ENCODE measurements at places on chromosomes 5 and 9.

DNA sequence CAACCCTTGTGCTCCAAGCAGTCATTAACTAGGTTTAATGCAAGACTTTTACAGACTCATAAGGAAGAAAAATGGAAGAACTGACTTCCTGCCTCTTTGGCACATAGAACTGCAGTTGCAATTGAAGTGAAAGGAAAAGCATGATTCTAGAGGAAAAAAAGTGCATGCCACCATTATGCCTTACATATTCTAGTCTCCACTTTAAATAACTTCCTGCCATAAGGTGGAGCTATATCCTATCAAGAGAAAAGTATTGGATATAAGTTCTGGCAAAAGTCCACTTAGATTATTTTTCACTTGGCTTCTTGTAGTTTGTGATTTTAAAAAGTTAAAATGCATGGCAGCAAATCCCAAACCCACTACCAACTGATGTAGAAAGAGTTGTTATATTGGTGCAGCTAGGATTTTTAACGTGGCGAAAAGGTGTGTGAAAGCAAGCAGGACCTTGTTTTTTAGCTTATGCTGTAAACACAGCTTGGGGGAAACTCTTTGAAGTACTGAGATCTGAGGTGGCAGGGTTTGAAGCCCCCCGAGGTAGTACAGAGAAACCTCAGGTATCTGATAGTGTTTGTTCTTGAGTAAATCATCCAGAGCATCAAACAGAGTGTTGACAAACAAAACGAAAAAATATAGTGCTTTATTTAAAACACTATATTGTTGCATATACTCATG lies 117.9 kb downstream of the ANXA1 start:
- peak; percentile 14 for DNase-seq

GRCh38 chr9:23541976-23542375 lies 284.1 kb downstream of the ELAVL2 start:
- no peak for DNase-seq

GRCh38 chr9:105483618-105484017 lies 35.8 kb downstream of the FSD1L start:
- DNase-seq: no peak

DNA sequence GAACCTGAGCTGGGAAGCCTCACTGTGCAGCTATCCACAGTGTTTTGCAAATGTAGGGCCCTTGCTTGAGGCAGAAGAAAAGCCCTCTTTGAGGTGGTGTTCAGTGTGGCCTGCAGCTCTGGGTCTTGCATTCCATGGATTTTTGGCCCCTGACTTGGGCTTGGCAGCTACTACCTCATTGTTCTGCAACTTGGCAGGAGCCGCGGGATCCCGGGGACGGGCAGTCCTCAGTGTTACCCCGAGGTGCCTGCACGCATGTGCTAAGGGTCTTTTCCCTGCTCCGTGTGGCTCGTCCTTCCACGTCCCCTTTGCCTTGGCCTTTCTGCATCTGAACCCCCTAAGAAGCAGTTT lies 39.8 kb downstream of the NEK6 start:
- DNase-seq: no peak

DNA sequence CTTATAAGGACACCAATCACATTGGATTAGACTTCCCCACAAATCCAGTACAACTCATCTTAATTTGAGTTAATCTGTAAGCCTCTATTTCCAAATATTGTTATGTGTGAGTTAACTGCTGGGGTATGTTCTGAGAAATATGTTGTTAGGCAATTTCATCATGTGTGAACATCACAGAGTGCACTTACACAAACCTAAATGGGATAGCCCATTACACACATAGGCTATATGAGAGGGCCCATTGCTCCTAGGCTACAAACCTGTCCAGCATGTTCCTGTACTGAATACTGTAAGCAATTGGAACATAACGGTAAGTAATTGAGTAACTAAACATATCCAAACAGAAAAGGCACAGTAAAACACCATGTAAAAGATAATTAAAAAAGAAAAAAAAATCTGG lies 19.1 kb upstream of the ARSI start:
- no peak for DNase-seq

DNA sequence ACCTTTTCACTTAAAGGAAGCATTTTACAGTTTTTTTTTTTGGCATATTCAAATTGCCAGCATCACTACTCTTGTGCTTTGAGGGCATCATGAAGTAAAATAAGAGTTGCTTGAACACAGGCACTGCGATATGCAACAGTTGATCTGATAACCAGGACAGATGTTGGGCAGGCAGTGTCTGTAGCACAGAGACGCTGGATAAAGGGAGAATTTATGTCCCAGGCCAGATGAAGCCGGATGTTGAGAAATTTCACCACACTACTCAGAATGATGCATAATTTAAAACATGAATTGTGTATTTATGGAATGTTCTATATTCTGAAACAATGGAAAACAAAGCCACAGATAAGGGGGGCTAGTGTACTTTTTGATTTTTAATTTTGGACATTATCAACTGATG lies 71.4 kb downstream of the SLC12A2 start:
- DNase-seq: no peak

DNA sequence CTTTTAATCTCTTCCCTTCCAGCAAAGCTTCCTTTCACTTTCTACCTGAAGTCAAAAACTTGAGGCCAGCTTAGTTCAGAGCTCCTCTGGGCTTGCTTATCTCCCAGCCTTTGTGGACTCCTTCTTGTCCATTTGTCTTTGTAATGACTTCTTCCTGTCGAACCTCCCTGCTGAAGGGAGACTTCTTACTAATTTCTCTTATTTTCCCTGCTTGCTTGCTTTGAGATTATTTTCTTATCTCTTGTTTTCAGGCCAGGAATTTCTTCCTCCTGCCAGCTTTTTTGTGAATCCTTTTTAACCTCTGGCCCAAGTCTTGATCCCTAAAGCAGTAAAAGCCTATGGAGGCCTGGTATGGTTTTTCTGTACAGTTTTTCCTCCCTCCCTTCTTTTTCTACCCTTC lies 46.8 kb upstream of the DHFR start:
- DNase-seq: no peak

DNA sequence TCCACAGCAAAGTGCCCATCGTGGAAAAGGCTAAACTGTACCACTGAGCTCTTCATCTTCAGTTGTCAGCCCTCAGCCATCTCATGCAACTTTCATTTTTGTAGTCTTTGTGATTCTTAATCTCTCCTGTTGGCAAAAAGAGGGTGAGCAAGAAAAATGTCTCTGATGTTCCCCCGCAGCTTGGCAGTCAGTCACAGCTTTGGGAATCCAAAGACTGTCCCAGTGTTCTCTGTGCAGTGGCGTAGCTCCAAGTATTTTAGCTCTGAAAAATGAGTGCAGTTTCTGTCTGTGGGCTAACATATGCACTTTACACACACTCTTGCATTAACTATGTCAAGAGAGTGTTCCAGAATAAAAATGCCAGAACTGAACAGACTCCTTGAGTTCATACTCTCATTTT lies 372.2 kb downstream of the TMEM232 start:
- no peak for DNase-seq

DNA sequence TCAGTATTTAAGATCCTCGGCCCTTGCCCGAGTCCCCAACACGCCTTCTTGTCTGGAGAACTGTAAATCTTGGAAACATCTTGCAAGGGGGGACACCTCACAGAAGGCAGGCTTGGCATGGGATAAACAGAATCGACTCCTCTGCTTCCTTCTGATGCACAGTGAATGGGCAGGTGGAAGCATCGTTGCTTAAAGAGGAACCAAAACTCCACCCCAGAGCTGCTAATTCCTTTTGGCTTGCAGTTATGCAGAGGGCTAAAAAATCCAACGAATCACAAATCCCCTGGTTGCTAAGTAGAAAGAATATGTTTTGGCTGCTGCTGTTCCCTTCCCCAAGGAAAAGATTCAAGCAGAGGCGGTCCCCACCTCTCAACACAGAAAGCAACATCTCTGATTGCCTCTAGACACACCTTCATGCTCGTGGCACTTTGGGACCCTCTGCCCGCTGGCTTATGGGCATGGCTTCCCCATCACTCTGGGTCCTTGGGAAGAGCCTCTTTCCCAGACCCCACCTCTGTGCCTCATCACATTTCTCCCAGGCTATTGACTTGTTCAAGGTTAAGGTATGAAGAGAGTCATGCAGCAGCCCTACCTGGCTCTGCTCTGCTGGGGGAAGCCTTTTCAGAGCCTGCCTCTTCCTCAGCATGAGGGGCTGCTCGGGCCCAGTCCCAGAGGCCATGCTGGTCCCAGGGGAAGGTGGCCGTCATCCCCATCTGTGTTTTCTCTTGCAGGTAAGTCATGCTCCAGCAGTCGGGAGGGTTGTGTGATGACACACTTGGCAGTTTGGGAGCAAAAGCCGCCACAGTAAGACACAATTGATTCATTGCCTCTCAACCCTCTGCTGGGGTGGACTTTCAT lies 137.1 kb downstream of the KCNIP1 start:
- no peak for DNase-seq

GRCh38 chr5:119795768-119796167 lies 166.4 kb downstream of the FAM170A start:
- no peak for DNase-seq

GRCh38 chr5:4883360-4883759 lies 256.8 kb upstream of the ADAMTS16 start:
- DNase-seq: no peak

DNA sequence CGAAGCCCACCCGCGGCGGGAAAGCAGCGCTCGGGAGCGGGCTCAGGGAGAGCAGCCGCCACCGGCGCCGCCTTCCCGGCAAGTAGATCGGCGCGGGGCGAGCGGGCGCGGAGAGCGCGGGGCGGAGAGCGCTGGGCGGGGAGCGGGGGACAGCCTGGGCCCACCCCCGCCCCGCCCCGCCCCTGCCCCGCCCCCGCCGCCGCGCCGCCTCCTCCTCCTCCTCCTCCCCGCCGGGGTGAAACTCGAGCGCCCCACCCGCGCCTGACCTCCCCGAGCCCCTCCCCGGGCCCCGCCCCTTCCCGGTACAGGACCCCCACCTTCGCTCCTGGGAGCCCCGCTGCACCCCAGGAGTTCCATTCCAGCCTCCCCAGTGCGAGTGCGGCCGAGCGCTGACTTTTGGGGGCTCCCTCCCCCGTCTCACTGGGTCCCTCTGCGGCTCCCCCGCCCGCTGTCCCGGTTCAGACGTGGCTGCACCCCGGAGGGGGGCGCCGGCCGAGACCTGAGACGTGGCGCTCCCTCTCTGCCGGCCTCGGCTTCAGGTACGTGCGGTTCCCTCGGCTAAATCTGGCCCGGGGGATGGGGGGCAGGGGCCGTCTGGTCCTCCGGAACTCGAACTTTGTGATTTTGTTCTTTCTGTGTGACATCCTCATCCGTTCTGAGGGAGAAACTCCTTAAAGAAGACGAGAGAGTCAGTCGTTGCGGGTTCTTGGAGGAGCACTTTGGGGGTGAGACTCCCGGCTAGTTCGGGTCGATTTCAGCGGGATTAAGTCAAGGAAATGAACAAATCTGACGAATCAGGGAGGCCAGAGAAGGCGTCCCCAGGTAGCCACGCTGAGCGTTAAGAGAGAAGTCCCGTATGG lies at the start of gene SEMA5A:
TSS of gene SEMA5A (minus strand) at position 84 of the 860 bp plus-strand sequence. CDS start 166,129 bp downstream, outside the sequence.
- no peak for DNase-seq

- DNase-seq: no peak
Observed at GRCh38 chr5:156815988-156816599, 34.0 kb upstream of the PPP1R2B start.

DNA sequence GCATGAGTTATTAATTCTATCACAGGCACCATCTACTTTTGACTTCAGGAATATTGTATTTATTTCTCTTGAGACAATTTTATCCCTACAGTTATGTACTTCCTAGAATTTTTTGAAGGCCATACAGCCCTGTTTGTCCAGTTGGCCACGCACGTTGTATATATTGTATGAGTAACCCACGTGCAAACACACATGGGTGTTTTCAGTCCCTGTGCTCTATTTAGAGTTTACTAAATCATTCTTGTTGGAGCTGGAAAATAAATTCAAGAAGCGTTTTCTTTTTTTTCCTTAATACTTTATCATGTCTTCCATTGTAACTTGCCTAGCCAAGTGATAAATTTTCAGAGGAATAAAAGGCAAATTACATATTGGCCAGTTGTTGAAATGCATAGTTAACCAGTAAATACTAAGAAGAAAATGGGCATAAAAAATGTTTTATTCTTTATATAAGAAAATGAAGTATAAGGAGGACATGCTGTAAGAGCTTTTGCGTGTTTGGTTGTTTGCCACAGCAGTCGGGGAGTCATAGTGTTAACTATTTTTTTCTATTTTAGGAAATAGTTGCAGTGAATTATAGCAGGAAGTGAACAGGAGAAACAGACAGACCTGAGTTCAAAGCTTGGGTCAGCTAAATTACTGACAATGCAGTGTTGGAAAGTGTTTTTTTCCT lies 86.4 kb upstream of the MINAR2 start:
- no peak for DNase-seq

DNA sequence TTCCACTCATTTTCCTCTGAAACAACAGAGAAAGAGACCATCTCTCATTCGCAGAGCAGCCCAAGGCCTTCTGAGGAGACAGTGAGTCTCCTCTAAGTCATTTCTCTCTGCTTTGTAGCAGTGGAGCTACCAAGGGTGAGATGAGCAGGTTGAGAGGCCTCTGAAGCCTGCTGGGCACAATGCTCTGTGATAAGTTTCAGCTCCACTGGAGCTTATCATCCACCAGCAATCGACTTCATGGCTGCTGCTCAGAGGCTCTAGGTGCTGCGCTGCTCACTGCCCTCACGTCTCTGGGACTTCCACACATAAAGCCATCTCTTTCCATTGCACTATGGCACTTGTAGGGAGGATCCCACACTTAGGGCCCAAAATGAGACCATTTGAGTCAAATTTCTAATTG lies 96.3 kb downstream of the CMYA5 start:
- no peak for DNase-seq

DNA sequence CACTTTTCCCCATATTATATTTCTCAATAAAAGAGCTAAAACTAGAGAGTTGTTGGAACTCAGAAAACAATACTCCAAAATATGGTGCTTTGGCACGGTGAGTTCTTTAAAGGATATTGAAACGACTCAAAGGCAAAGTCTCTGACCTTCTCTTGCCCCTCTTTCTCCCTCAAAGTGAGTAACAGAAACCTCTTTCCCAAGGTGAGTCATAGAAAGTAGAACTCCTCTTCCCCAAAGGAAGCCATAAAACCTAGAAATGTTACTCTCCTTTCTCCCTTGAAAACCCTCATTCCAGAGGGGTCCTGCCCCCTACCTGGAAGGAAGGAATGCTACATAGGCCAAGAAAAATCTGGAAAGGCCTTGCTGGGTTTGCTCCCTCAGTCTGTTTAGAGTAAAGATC lies 47.5 kb downstream of the RAPGEF6 start:
- no peak for DNase-seq

- DNase-seq: no peak
Observed at GRCh38 chr5:135993880-135994636, 34.7 kb upstream of the TGFBI start.

- peak; percentile 39 for DNase-seq
Observed at GRCh38 chr5:94745786-94746730, 127.6 kb downstream of the SLF1 start.

GRCh38 chr9:28086881-28087280 lies 513.6 kb upstream of the C9orf72 start:
- no peak for DNase-seq
